ENCODE measurements at places on chromosomes 2 and 18.

GRCh38 chr2:230439590-230439989, 23.6 kb downstream of the SP100 start:
- DNase-seq = no peak

DNA sequence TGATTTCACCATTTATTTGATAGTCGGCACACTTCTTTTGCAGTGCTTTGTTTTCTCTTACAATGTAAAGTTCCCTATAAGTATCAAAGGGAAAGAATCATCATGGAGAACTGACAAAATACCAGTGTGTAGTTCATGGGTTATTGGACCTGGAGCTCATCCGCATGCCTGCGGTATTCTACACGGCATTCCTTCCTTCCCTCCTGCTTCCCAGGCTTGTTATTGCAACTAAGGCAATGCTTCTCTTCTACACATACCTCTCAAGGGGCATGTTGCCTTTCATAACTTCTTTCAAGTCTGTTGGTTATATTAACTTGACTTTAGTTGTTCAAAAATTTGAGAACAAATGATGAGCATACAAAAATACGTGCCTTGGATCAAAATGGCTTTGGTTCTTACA, 24.3 kb upstream of the FAP start:
- no peak for DNase-seq

GRCh38 chr2:216016581-216016980, 3.2 kb upstream of the MREG start:
- DNase-seq = no peak

- no peak for DNase-seq
Observed at GRCh38 chr2:46101557-46102220, 195.5 kb upstream of the EPAS1 start.

DNA sequence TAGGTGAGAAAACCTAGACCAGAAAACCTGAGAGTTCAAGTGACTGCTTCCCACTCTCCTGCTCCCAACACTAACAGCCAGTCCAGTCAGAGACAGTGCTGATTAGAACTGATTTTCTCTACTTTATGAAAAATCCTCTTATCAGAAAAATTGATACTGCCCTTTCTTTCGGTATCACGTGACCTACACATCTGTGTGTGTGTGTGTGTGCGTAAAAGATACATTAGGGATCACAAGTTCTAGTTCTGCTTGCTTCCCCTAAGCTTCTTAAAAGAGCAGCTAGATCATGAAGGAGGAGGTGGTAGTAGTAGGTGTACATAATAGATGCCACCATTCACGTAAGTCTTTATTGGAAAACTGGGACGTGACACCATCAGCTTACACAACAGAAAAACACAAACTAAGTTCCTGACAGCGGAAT, 1.5 kb downstream of the ARL5A start:
- DNase-seq = no peak

DNA sequence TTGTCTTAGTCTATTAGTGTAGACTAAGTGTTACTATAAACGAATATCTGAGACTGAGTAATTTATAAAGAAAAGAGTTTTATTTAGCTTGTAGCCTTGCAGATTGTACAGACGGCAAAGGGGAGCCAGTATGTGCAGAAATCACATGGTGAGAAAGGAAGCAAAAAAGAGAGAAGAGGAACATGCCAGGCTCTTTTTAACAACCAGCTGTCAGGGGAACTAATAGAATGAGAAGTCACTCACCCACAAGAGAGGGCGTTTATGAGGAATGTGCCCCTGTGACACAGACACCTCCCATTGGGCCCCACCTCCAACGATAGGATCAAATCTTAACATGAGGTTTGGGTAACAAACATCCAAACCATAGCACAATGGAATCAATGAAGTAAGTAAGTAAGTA, 20.6 kb upstream of the ZNF804A start:
- DNase-seq = no peak

DNA sequence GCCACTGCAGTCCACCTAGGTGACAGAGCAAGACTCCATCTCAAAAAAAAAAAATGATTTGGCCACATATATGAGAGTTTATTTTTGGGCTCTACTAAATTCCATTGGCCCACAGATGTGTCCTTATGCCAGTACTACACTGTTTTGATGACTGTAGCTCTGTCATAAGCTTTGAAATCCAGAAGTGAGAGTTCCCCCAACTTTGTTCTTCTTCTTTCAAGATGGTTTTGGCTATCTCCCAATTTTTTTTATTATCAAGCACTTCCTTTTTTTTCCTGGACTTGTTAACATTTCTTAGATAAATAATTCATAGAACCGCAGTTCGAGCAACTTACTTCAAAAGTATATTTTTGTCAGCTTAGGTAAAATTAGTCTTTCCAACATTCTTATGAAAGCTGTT, 96.9 kb downstream of the TSHZ1 start:
- no peak for DNase-seq

GRCh38 chr2:27050281-27050995, 1.0 kb upstream of the AGBL5 start:
- DNase-seq = peak; percentile 87

GRCh38 chr2:200130762-200131166, 175.4 kb downstream of the MAIP1 start:
- no peak for DNase-seq

- DNase-seq = no peak
Observed at GRCh38 chr2:101253013-101253702, 472 bp downstream of the CNOT11 start.

DNA sequence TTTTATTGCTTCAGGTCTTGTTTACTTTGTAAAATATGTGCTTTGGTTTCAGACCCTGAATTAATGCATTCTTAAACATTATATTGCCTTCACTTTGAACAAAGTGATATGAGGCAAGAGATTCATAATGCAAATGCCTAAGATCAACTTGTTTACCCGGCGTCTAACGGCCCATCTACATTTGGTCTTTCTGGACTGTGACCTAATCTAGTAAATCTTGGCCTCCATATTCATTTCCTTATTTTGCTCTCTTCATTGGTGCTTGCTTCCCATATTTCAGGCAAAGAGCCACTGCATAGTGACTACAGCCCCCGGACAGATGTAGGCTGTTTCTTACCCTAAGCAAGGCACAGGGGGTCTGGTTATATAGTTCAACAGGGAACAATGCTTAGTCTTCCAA, 53.0 kb upstream of the SLC39A10 start:
- no peak for DNase-seq

DNA sequence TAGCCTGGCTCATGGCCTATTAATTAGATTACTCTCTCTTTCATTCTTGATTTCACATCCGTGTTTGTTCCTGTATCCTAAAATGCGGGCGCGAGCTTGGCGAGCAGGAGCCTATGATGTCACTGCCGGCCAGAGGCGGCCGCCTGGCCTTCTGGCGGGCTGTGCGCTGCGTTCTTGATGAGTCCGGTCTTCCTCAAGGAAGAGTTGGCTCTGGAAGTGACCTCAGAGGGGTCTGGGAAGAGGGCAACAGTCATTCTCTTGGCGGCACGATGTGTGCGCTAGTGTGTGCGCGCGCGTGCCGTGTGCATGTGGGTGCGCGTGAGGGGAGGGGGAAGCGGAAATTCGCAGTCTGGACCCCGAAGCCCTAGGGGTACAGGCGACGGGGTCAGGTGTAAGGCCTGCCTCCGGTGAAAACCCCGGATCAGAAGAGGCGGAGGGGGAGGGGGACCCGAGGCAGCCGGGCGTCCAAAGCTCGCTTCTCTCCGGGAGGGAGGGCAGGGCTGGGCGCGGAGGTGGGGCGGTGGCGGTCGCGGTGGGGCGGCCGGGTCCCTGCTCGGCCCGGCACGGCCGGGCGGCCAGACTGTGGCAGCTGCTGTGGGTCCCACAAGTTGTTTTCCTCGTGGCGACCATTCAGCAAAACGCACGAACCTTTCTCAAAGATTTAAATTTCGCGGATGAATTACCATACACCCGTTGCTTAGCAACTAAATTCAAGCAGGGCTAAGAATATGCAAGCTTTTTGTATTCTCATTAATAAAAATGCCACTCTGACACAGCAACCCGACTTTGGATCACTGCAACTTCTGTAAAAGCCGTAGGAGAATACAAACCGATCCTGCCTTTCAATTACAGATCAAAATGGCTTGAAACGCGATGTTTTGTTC, 8.4 kb downstream of the POU3F3 start:
- DNase-seq = no peak

GRCh38 chr2:62883629-62884028, 167.0 kb upstream of the OTX1 start:
- DNase-seq = no peak

DNA sequence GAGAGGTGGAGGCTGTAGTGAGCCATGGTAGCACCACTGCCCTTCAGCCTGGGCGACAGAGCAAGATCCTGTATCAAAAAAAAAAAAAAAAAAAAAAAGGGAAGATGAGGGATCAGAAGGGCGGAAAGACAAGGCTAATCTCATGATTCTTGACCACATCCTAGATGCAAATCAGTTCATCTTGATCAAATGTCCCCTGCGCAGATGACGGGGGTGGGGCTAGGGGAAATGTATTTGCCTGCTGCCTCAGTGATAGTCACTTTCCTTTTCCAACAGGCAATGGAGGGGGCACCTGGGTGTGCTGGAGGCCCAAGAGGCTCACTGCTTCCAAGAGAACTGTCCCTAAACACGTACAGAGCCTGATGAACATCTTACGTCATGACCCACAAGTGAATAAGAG, 3.7 kb upstream of the EMILIN2 start:
- no peak for DNase-seq

DNA sequence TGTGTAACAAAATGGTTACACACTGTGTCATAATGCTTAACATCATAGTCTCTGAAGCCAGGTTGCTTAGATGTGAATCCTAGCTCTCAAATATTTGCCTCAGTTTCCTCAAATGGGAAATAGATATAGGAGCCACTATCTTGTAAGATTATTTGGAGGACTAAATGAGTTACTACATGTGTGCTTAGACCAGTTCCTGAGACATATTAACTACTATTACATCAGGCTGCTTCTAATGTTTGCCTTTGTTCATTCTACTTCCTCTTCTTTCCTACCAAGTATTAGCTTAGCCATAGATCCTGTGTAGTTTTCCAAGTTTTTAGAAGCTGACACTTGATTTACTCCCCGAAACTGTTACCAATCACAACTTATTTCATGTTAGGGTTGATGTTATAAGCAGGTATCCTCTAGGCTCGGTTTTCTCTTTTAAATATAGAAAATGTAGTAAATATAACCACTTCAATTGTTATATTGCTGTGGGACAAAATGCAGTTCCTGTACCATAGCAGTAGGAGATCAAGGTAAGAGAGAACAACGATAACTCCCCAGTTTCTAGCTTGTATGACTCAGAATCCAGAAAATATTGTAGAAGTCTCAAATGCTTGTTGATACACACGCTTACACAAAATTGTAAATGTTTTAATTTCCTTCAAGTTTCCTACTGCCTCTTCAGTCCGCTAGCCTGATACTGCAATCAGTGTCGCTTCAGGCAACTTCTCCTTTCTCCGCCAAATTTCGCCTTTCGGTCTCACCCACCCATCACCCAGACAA, 751 bp upstream of the DNAJC10 start:
- DNase-seq = peak; percentile 52

GRCh38 chr18:30469091-30469490, 573.5 kb downstream of the DSC3 start:
- DNase-seq = no peak

DNA sequence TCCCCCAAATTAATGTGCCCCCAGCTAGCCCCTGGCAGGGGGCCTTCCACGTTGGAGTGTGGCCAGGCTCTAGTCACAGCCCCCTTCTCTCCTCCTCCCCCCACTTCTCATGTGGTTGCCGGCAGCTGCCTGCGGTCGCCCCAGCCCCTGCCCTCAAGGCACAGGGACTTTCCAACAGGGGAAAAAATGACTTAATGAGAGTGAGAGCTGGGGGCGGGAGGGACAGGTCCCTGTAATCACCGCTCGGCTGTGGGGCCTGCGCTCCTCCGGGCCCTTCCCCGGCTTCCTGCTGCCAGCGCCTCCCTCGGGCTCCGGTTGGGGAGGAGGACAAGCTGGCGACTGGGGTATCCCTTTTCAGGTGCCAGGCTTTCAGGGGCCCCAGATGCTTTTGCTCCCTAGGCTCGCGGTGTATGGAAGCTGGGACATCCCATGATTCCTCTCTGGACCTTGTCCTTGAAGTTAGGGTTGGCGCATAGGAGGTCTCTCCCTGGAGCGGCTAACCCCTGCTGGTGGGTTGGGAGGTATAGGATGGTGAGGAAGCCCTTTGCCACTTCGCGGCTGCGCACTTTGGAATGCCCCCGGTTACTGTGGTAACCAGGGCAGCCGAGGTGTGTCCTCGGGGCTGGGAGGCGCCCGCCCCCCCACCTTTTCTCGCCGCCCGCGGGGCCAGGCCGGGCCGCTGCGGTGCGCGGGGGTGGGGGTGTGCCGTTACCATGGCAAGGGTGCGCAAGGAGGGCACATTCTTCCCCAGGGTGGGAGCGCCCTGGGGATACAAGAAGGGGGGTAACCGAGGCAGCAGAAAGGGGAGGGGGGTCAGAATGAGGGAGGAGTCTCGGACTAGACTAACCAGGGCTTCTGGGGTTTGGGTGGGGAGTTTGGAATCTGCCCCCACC, 16.1 kb downstream of the WNT10A start:
- DNase-seq = no peak

- no peak for DNase-seq
Observed at GRCh38 chr2:174328114-174328960, 6.4 kb upstream of the SP9 start.

DNA sequence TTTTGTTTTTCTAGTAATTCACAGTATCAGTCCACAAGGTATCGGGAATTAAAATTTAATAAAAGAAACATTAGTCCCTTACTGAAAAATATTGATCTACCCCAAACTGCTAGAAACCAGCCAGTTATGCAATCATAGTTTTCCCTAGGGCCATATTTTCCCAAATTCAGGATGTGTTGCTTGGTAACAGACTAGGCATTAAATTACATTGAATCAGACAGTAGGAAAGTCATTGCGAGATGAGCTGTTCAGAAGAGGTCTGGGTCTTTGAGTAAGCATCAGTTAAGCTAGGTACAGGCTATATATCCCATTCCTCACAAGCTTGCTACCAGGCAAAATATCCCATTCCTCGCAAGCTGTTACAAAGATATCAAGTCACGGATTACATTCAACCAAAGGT, 123.0 kb upstream of the CCDC150 start:
- DNase-seq = no peak

DNA sequence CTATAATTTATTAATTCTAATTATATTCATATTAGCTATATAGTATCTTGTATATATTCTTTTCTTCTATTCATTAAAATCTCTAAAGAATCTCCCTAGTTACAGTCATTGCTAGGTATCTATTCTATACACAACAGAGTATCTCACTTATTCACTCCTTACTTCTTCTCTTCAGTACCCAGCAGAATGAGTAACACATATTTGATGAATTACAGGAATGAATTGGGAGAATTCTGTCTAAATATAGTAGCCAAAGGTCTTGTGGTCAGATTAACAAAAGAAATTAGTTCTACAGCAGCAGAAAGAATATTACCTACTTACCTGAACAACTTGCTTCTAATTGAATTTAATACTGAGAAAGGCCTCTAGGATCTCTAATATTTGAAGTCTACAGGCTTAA, 758.0 kb upstream of the ZEB2 start:
- DNase-seq = no peak

- DNase-seq = no peak
Observed at GRCh38 chr2:240647503-240648154, 22.3 kb downstream of the GPR35 start.

GRCh38 chr2:134405611-134406081, 151.8 kb downstream of the MGAT5 start:
- no peak for DNase-seq

- no peak for DNase-seq
Observed at GRCh38 chr2:190940454-190940853, 59.8 kb downstream of the GLS start.

All from amniotic stem cell (primary cell).